ENCODE measurements at places on chromosomes 3 and 15.

- DNase-seq = no peak
These were observed 80.7 kb upstream of the PSMD6 start for GRCh38 chr3:64104006-64104405.

DNA sequence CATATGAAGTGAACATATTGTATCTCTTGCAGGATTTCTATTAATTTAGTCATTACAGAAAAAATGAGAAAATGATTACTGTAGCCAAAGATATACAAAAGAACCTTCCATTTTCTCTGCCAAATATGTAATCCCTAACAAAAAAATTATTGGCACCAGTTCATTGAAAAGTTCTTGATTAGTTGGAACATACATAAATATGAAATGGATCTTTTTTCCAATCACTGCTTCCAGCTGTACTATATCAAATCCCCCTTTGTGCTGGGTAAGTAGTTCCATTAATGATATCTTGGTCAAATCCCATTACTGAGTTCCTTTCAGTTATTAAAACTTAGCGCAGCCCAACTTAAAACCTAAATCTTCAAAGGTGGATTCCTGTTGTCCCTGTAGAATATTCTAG is 263.8 kb downstream of the SLC9A9 start:
- no peak for DNase-seq

DNA sequence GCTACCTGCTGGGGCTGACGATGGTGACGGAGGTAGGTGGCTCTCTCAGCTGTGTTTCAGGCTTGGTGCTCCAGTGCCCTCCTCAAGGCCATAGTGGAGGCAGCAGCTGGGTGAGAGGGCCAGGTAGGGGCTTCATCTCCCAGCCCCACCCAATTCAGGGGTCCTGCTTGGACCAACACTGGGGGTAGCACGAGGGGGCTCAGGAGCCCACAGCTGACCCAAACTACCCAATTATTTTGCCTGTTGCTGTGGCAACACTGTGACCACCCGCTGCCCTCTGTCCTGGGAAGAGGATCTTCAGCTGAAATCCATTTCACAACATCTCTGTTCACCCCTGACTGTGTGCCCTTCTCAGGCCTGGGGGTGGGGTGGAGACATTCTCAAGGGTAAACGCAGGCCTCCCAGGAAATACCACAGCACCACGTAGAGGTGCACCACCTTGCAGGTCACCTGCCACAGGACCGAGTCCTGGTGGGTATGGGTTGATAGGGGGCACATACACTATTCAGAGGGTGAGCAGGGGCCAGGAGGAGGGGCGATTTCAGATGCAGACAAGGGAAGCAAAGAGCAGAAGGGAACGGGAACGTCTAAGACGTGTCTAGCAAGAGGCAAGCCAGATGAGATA is 62.7 kb downstream of the GRIP2 start:
- DNase-seq = no peak

DNA sequence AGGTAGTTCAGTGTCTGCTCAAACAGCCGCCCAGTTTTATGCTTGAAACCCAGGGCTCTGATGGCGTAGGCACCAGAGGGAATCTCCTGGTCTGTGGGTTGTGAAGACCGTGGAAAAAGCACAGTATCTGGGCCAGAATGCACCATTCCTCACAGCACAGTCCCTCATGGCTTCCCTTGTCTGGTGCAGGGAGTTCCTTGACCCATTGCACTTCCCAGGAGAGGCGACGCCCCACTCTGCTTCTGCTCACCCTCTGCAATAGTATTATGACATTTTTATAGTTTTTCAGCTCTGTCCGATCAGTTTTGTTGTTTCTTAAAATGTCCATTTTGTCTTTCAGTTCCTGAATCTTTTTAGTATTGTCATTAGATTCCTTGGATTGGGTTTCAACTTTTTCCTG is 343.5 kb downstream of the EDEM1 start:
- DNase-seq = no peak

GRCh38 chr3:149339931-149340309 is 6.5 kb upstream of the TM4SF18 start:
- peak; percentile 59 for DNase-seq

- no peak for DNase-seq
These were observed 64.8 kb upstream of the SLCO2A1 start for GRCh38 chr3:134094491-134094890.

DNA sequence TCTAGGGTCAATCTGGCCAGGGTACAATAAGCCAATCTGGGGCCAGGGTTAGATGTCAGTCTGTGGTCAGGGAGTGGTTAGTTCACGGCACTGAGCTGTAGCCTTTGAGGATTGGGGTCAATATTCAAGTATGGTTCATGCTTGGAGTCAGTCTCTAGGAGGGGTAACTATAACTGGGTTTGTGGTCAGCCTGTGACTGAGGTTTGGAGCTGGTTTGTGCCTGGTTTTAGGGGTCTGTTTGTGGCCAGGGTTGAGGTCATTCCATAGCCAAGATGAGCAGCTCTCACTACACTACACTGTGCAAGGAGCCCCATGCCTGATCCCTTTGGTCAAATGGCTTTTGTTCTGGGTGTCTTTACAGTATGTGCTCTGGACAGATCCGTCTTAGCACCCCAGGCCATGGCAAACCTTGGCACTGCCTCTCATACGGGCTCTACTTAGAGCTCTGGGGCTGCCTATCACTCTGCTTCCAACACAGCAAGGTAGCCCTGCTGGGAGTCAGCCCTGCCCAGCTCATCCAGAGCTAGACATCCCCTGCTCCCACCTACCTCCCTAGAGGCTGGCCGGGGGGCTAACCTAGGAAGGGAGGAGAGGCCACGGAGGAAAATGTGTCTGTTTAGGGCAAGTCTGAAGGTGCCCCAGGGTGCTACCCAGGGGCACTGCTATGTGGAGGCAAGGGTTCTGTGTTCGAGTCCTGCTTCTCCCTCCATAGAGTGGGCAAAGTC is 63.3 kb upstream of the CORO2B start:
- no peak for DNase-seq

DNA sequence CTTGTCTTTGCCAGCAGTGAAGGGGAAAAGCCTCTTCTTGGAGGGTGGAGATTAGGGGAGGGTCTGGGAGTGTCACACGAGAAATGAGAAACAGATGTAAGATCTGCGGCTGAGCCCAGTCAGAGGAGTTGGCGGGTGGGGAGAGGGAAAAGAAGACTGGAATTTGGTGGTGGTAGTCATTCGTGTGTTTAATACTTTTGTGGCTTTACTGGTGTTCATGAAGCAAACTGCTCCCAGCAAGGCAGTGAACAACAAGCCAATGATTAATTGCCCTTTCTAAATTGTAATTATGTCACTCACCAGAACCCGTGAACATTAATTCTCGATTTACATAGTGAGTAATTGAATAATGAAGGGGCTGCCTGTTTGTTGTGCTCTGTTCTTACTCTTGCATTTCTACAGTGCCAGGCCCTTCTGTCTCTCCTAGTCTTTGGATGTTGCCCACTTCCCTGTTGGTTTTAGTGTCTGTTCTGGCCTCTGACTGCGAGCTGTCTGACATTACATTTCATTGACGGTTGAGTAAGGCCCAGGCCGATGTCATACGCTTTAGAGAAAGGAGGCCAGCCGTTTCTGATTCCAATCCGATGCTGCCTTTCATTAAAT is 78.0 kb downstream of the CHCHD6 start:
- DNase-seq = no peak

DNA sequence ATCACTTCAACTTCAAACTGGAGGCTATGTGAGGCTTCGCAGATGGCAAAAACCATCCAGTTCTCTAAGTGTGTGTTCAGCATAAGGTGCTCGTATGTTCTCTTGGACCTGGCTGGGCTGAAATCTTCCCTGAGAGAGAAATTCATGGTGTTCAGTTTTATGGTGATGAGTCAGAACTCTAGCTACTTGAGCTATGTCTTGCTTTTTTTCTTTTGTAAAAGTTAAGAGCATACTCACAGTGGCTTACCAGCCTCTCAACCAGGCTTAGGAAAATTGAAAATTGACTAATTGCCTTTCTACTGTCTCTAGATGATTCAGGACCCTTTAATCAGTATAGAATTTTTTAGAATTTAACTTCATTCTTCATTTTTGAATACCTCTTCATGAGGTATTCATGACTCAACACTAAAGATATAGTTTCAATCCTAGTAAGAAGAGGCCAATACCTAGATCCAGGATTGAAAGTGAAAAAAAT is 617.5 kb downstream of the TBL1XR1 start:
- DNase-seq = no peak

DNA sequence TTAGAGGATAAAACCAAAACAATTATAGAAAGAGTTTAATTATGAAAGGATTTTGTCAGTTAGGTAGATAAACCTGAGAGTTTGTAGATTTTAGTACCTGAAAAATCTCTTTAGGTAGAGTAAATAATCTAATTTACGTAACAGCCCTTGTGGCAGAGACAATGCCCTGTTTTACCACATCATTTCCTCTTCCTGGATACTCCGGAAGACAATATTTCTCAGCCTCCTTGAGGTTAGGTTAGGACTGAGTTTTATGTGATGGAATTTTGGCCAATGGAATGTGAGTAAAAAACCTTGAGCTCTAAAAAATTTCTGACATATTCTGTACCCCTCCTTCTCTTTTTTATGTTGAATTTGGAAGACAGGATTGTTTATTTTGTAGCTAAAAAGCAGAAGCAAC is 50.7 kb upstream of the TPRG1 start:
- peak; percentile 9 for DNase-seq

- DNase-seq = no peak
These were observed 6.2 kb downstream of the NEO1 start for GRCh38 chr15:73058437-73058836.

DNA sequence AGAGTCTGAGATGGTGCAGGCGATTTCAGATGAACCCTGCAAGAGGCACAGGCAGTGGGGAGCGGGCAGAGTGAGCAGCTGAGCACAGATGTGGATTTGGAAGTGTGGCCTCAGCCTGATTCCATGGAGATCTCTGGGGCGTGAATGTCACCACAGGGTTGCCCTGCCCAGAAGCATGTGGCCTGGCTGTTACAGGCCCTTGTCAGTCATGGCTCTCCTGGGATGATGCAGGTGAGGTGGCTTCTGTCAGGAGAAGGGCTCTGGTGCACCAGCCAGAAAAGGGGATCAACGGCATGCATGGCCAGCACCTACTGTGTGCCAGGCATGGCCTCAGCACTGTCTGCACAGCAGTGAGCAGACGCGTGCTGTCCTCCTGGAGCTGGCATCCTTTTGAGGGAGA is 11.9 kb downstream of the HDAC11 start:
- no peak for DNase-seq

DNA sequence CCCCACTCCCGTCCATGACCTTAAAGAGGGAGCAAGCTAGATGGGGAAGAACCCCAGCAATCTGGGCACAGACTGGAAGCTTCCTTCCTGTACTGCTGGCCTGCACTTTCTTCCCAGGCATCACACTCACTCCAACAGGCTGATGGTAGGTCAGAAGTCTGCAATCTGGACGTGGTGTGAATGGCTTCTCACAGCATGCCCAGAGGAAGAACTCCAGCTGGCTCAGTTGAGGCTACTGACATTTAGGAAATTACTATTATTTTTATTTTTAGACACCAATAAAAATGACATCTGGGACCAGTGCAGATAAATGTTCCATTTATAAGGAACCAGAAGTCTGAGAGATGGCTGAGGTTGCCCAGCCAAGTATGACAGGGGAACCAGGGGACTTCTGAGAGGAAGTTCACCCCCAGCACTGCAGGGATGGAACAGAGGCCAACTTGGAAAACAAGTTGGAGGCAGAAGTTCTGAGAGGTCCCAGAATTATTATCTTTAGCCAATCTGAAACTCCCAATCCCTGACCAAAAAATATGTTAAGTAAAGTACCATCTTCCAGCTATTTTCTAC is 163.8 kb upstream of the CTNNB1 start:
- peak; percentile 11 for DNase-seq

- no peak for DNase-seq
These were observed 588.7 kb upstream of the CBLB start for GRCh38 chr3:106457281-106458180.

DNA sequence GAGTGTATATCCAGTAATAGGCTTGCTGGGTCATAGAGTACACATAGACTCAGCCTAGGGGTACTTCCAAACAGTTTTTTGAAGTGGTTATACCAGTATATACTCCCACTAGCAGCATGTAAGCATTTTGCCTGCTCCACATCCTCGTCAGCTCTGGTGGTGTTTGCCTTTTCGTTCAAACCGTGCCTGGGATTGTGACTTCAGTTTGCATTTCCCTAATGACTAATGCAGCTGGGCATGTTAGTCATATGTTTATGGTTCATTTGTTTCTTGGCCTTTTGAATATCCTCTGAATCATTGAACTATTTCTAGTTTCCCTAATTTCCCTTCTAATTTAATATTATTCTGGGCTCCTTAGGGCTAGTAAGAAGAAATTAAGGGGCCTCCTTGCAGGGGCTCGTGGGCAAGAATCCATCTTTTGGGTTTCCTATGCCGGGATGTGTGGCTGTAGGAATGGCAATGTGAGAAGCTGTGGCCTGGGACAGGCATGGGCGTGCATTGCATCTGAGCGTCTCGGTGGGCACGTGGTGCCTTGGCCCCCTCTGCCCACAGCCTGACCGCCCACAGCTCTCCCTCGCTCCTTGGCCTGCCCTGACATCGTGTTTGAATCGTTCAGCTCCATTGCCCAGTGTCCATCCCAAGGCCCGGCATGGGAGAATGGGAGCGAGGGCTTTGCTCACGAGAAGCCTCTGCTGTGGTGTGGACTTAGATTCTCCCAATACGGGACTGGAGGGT is 26.4 kb downstream of the FAH start:
- peak; percentile 76 for DNase-seq

DNA sequence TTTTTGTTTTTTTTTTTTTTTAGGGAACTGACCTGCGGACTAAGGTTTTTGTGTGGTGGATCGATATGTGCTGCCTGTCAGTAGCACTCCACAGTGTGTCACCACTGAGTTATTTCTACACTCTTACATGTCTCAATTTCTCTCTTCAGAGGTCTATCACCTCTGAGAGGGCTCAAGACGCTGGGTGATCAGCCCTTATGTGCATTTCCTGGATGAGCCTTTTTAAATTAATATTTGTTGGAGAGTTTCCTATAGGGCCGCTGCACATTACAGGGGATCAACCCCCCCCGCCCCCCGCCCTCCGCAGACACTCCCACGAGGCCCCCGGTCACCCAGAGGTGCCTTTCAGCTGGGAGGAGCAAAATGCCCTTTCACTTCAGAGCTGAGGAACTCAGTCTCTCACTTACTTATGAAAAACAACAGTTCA is 34.5 kb upstream of the AP4E1 start:
- peak; percentile 37 for DNase-seq

Data from suppressor macrophage treated with lipopolysaccharide for 4 hours (primary cell).